ENCODE measurements at places on chromosomes 1 and 21. TPM values are rescaled to one million over a fixed set of nuclear protein-coding genes. Genes with fewer than 3 reads are reported as not detected.

Gene KRTAP10-11
- total RNA-seq: not detected

Gene CHAF1B
- total RNA-seq: 28.1 TPM

Gene RAP1GAP
- not detected for total RNA-seq

Gene LYPD8
- total RNA-seq: not detected

- peak overlapping the region; percentile 96 for H3K4me3 ChIP-seq
- H3K36me3 ChIP-seq: peaks cover 27% of the 10 kb centered on the region
Measured at GRCh38 chr1:3899754-3900149, 320 bp downstream of the C1orf174 start.

DNA sequence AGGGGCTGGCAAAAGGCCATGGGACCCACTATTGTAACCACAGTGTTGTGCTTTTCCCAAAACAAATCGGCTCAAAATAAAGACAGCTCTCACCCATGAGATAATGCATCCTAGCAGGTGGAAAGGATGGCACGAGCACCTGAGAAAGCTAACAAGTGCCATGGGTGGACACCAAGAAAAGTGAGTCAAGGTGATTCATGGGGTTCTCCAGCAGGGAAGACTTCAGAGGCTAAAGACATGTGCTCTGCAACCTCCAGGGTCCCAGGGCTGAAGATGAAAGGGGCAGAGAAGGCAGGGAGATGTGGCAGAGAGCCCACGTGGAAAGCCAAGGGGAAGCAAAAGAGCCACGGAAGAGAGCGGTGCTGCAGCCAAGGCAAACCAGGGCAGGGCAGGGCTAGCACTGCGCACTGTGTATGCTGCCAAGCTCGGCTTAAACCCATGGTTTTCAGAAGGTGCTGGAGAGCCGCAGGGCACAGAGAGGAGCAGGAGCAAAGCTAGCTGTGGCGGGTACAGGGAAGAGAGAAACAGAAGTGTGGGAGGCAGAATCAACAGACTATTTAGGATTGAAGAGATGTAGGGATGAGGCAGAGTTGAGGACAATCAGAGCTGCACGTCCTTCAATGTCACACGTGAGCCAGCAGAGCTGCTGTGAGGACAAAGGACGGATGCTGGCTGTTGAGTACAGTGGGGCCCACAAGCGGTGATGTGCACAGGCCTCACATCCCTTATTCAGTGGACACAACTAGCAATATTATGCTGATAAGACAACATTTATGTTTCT lies 41.8 kb upstream of the C1orf198 start:
- H3K27ac ChIP-seq: no peak overlapping the region
- no peaks in the 10 kb centered on the region for H3K27me3 ChIP-seq
- no peak overlapping the region for H3K4me3 ChIP-seq
- no peaks in the 10 kb centered on the region for H3K4me1 ChIP-seq
- DNase-seq: no peak

DNA sequence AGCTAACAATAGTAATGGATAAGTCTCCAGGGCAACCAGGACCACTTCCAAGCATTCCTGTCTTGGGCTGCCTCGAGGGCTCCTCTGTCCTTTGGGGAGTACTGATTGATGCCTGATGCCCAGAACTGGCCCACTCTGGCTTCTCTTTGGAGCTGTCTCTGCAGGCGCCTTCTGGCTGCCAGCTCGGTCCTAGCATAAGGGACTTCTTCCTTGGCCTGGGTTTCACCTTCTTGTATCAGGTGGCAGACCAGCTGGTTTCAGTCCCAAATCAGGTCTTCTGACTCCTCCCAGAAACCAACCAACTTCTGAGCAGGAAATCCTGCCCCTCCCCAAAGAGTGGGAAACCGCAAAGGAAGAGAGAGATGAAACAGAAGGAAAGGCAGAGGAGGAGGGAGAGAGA lies 10.6 kb downstream of the G0S2 start:
- peaks cover 23% of the 10 kb centered on the region for H3K27me3 ChIP-seq
- H3K36me3 ChIP-seq: peaks cover 1% of the 10 kb centered on the region
- peak; percentile 53 for DNase-seq
- peak overlapping the region; percentile 45 for H3K4me3 ChIP-seq
- peaks cover 30% of the 10 kb centered on the region for H3K4me1 ChIP-seq
- H3K27ac ChIP-seq: peak overlapping the region; percentile 43

- H3K27ac ChIP-seq: no peak overlapping the region
- H3K4me3 ChIP-seq: no peak overlapping the region
- H3K36me3 ChIP-seq: no peaks in the 10 kb centered on the region
- H3K27me3 ChIP-seq: peaks cover 26% of the 10 kb centered on the region
Measured at GRCh38 chr1:55347866-55348265, 132.7 kb upstream of the USP24 start.

- no peak overlapping the region for H3K27ac ChIP-seq
- no peak overlapping the region for H3K4me3 ChIP-seq
- H3K36me3 ChIP-seq: no peaks in the 10 kb centered on the region
- H3K27me3 ChIP-seq: no peaks in the 10 kb centered on the region
- no peak for DNase-seq
Measured at GRCh38 chr21:14863745-14864210, 201.0 kb downstream of the NRIP1 start.

- no peaks in the 10 kb centered on the region for H3K4me1 ChIP-seq
- no peaks in the 10 kb centered on the region for H3K27me3 ChIP-seq
- no peak for DNase-seq
- H3K27ac ChIP-seq: no peak overlapping the region
- H3K4me3 ChIP-seq: no peak overlapping the region
- H3K36me3 ChIP-seq: no peaks in the 10 kb centered on the region
Measured at GRCh38 chr21:26389971-26390641, 183.0 kb downstream of the CYYR1 start.

DNA sequence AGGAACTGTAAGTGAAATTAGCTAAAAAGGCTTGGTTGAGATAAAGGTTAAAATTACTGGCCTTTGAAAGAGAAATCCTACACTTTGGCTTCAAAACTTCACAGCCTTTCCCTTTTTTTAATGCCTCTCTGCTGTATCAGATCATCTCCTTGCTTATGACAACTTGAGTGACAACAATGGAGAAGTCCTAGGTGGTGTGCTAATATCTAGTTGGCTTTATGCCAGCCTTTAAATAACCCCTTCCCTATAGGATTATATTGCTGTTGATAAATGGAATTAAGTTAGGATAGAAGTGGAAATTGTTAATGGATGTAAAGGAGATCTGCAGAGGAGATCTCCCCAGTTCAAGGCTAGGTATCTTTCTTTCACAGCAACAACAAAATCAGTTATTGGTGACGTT lies 130.2 kb upstream of the ATP1B1 start:
- no peak overlapping the region for H3K4me3 ChIP-seq
- H3K4me1 ChIP-seq: no peaks in the 10 kb centered on the region
- no peak overlapping the region for H3K27ac ChIP-seq
- peaks cover 2% of the 10 kb centered on the region for H3K27me3 ChIP-seq
- H3K36me3 ChIP-seq: no peaks in the 10 kb centered on the region

- H3K36me3 ChIP-seq: no peaks in the 10 kb centered on the region
- H3K27ac ChIP-seq: no peak overlapping the region
- H3K4me3 ChIP-seq: no peak overlapping the region
- H3K27me3 ChIP-seq: peaks cover 27% of the 10 kb centered on the region
- H3K4me1 ChIP-seq: peaks cover 7% of the 10 kb centered on the region
- DNase-seq: no peak
Measured at GRCh38 chr1:235635938-235636662, 13.5 kb downstream of the GNG4 start.

GRCh38 chr1:205258261-205258691 lies 30.5 kb downstream of the TMCC2 start:
- H3K4me3 ChIP-seq: no peak overlapping the region
- no peak for DNase-seq
- peaks cover 2% of the 10 kb centered on the region for H3K27me3 ChIP-seq
- H3K27ac ChIP-seq: no peak overlapping the region

DNA sequence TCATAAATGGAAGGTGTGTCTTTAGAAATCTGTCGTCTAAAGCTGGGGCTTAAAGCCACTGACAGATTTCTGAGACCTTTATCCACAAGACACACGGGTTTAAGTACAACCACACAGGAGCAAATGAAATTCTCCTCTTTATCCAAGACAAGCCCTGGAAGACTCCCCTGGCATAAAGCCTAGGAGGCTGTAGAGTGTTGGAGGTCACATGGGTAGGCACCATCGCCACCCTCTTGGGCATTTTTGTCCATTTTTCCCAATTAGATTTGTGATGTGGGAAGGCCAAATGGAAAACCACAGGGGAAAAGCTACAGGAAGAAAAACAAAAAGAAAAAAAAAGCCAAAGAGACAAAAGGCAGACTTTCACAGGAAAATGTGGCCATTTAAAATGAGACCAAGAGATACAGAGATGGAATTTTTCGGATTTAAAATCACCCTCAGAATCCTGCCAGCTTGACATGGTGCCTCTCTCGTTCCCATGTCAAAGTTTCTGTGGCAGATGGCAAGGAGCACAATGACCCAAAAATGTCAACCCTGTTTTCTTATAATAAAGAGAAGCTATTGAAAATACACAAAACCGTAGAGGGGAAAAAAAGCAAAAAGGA lies 91.9 kb downstream of the PLD5 start:
- no peaks in the 10 kb centered on the region for H3K4me1 ChIP-seq
- no peaks in the 10 kb centered on the region for H3K27me3 ChIP-seq
- no peak for DNase-seq
- H3K27ac ChIP-seq: no peak overlapping the region
- H3K36me3 ChIP-seq: no peaks in the 10 kb centered on the region

DNA sequence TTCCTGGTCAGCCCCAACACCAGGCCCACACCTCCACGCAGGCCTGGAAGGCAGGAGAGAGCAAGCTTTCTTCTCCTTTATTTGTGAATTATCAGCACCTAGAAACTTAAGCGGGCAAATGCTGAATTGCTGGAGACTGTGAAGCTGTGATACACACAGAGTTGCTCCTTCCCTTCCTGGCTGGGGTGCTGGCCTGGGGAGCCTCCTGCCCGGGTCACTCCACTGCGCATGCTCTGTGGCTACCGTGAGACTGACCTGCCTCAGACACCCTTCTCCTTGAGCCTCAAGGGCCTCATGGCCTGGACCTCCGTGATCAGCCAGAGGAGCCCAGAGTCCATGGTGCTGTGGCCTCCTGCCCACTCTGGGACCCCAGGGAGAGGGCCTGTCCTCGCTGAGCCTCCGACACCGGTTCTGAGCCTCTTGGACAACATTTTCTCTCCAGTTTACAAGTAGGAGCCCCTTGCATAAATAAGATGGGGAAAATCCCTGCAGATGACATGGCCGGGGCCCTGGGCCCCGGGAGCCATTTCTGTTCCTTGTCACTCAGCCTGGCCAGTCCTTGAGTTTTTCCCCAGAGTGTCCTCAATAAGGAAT lies 18.0 kb downstream of the AGPAT3 start:
- peaks cover 22% of the 10 kb centered on the region for H3K36me3 ChIP-seq
- no peak overlapping the region for H3K27ac ChIP-seq
- no peak overlapping the region for H3K4me3 ChIP-seq
- DNase-seq: no peak
- peaks cover 55% of the 10 kb centered on the region for H3K4me1 ChIP-seq

DNA sequence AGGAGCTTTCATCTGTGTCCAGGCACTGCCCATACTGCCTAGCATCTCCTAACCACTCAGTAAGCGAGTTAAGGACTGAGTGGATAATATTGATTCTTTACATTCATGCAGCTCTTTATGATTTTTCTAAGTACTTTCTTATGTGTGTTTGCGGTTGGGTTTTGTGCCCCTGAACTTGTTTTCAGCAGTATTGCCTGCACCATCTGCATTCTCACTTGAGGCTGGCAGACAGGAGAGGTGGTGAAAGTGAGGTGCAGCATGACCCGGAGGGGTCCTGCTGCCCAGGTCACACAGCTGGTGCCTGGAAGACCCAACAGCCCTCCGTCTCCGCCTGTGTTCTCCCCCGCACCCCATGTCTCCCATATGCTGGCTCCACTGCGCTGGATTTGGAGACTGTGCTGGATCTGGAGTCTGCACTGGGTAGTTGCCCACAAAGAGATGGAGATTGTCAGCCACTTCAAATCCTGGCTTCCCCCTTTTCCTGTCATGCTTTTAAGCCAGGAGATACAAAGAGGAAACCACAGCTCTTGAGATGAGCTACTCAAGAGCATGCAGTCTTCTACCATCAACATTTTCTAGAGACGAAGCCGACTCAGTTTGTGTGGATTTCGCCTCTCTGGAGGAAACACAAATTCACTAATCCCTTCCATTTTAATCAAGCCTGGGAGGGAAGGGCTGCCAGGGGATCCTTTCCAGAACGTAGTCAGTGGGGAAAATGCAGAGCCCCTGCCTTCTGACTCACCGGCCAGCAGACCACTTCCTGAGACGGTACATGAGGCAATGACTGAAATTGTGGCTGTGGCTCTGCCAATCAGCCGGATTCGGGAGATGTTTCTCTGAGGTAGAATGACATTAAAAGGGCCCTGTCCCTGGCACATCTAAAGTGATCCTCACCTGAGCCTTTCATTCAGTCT lies 71.7 kb upstream of the ANGPTL1 start:
- no peaks in the 10 kb centered on the region for H3K36me3 ChIP-seq
- H3K27ac ChIP-seq: peak overlapping the region; percentile 58
- H3K4me3 ChIP-seq: no peak overlapping the region
- DNase-seq: peak; percentile 45
- peaks cover 11% of the 10 kb centered on the region for H3K4me1 ChIP-seq

DNA sequence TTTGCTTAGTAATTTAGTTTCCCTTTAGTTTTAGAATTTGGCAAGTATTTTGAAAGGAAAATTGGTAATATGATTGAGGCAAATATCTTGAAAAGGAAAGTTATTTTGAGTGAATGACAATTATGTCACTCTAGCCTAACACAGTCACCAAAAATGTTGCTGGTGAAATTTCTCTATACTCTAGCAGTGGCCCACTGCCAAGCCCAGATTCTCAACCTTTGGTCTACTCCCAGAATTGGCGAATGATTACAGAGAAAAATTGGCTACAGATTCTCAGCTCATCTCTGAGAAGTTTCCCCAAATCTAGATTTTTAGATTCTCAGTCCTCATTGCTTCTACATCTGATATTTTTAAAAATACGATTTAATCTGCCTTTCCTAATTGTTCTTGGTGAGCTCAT lies 84.9 kb downstream of the PIGK start:
- H3K27ac ChIP-seq: no peak overlapping the region
- H3K36me3 ChIP-seq: no peaks in the 10 kb centered on the region
- no peak for DNase-seq
- H3K27me3 ChIP-seq: no peaks in the 10 kb centered on the region
- no peaks in the 10 kb centered on the region for H3K4me1 ChIP-seq

DNA sequence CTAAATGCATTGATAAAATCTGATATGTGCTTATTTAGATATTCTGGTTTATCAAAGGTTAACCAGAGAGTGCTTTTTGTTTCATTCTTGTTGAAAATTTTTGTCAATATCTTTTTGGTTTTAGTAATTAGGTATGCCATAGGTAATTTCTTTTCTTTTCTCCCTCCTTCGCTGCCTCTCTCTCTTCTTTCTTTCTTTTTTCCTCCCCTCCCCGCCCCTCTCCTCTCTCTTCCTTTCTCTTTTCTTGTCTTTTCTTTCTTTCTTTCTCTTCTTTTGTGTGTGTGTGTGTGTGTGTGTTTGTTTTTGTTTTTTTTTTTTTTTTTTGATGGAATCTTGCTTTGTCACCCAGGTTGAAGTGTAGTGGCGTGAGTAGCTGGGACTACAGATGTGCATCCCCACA lies 14.4 kb upstream of the MACF1 start:
- H3K36me3 ChIP-seq: no peaks in the 10 kb centered on the region
- no peak for DNase-seq
- H3K27ac ChIP-seq: no peak overlapping the region
- no peaks in the 10 kb centered on the region for H3K27me3 ChIP-seq
- peaks cover 81% of the 10 kb centered on the region for H3K4me1 ChIP-seq

Measured in activated CD8-positive, alpha-beta T cell treated with anti-CD3 and anti-CD28 coated beads, Interleukin-2, amount 10 ng/mL, durations not matched to agents 7 days and 5 days (primary cell).